Fibroblast of the aortic adventitia (primary cell): ENCODE measurements at places on chromosomes 6 and 20. TPM values are rescaled to one million over a fixed set of nuclear protein-coding genes. Genes with fewer than 3 reads are reported as not detected.
A peak's percentile ranks its signal among the peaks of the same experiment; 100 is the strongest.

- DNase-seq = no peak
Observed at GRCh38 chr6:57226221-57226620, 4.1 kb upstream of the RAB23 start.

- DNase-seq = no peak
Observed at GRCh38 chr20:25252230-25252651, 4.4 kb downstream of the PYGB start.

- peak; percentile 51 for DNase-seq
Observed at GRCh38 chr20:22763257-22763906, 179.0 kb upstream of the FOXA2 start.

- DNase-seq = no peak
Observed at GRCh38 chr6:30447237-30447636, 42.1 kb upstream of the HLA-E start.

GNRH2 gene
- not detected in 2 replicates for total RNA-seq

SLC24A3 gene
- total RNA-seq = 0.57 TPM in 1 of 2 replicates, not detected in the other

CRISP3 gene
- total RNA-seq = not detected in 2 replicates

GRCh38 chr6:113352029-113352801 lies 504.9 kb upstream of the MARCKS start:
- DNase-seq = peak; percentile 82

CSNK2A1 gene
- total RNA-seq = 84.6 and 147 TPM in 2 replicates

GLP1R gene
- not detected in 2 replicates for total RNA-seq

DNA sequence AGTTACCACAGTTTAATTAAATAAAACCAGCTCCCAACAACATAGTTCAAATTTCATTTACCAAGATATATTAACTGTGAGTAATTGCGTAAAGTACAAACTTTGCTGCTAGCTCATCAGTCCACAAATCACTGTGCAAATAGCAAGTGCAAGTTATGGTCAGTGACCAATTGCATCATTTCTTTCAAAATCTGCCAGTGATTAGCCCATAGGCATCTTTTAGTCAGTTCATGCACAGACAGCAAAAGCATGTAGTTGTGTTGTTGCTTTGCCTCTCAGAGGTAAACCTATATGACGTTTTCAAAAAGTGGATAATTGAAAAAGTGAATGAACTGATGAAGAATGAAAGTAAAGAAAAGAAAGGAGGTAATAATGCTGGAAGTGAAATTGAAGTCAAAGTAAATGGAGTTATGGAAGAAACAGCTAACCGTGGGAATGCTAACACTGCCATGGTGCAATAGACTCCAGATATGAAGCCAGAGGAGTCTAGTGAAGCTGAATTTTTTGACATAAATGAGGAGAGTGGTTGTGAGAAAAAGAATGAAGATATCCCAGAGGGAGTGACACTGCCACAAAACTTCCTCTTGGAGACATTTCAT lies 36.5 kb downstream of the ENPP1 start:
- peak; percentile 21 for DNase-seq

GRCh38 chr6:90294008-90294511 lies 2.6 kb downstream of the BACH2 start:
- DNase-seq = no peak

- DNase-seq = no peak
Observed at GRCh38 chr20:59325142-59325523, 24.7 kb downstream of the EDN3 start.

- DNase-seq = no peak
Observed at GRCh38 chr6:66731310-66731709, 1024.3 kb upstream of the EYS start.

DNA sequence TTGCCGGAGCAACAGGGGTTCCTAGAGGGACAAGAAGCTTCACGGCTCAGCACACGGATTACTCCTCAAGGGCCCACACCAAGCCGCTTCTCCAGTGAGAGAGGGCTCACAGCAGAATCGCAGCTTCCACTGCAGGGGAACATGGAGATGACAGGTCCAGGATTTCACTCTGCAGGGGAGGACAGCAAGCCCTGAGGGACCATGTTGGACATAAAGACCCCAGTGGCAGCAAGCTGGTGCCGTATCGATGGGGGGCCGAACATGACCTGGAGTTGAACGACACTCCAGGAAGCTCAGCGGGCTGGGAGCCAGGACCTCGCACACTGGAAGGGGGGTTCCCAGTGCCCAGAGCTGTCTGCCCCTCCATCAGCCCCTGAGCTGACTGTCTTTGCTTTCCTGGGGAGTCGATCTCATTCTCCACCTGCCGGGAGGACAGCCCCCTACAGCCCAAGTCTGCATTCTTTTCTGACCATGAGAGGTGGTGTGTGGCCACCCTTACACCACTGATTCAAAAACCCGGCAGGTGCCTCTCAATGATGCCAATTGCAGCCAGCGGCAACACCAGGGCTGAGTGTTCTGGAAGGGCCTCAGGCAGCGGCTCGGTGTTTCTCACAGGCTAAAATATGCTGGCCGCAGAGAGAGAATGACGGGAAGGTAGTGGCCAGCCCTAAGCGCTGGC lies 194.5 kb upstream of the CDH4 start:
- DNase-seq = no peak

- DNase-seq = peak; percentile 64
Observed at GRCh38 chr6:100633096-100633777, 168.5 kb upstream of the SIM1 start.

DNA sequence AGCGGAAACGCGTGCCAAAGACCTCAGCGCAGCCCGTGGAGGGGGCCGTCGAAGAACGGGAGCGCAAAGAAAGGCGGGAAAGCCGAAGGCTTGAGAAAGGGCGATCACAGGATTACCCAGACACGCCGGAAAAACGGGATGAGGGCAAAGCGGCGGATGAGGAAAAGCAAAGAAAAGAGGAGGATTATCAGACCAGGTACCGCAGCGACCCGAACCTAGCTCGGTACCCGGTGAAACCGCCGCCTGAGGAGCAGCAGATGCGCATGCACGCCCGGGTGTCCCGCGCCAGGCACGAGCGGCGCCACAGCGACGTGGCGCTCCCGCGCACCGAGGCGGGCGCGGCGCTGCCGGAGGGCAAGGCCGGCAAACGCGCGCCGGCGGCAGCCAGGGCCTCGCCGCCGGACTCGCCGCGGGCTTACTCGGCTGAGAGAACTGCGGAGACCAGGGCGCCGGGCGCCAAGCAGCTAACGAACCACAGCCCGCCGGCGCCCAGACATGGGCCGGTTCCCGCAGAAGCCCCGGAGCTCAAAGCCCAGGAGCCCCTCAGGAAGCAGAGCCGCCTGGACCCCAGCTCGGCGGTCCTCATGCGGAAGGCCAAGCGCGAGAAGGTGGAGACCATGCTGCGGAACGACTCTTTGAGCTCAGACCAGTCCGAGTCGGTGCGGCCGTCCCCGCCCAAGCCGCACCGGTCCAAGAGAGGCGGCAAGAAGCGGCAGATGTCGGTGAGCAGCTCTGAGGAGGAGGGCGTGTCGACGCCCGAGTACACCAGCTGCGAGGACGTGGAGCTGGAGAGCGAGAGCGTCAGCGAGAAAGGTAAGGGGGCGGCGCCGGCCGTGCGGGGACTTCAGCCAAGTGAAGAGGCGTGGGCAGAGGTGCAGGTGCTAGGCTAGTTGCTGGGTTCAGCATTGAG lies 296.2 kb downstream of the RIMS1 start:
- no peak for DNase-seq

GRCh38 chr6:71965404-71965803 lies 79.1 kb downstream of the RIMS1 start:
- no peak for DNase-seq

TUBB2B gene
- total RNA-seq = 0.25 and 2.9 TPM in 2 replicates

DEFB115 gene
- total RNA-seq = not detected in 2 replicates
